Psoas muscle (tissue), 8 donors: ENCODE measurements at places on chromosomes 16 and 17. TPM values are rescaled to one million over a fixed set of nuclear protein-coding genes. Genes with fewer than 3 reads are reported as not detected.

Gene CCL3
- total RNA-seq, result 3.6 TPM

Gene SEPTIN12
- total RNA-seq, result not detected

Gene SARM1
- total RNA-seq, result 2.2 TPM

Gene OTOA
- total RNA-seq, result 0.21 TPM

Gene CKLF
- total RNA-seq, result 6.6 TPM

Gene TNRC6C
- 22.4 TPM for total RNA-seq

Gene NHERF1
- 4.9 TPM for total RNA-seq

Gene SCNN1B
- 0.67 TPM for total RNA-seq

Gene KRTAP4-5
- not detected for total RNA-seq

Gene CCL7
- total RNA-seq, result 0.28 TPM

Gene CCL4
- total RNA-seq, result 0.62 TPM

Gene FNDC8
- not detected for total RNA-seq

Gene MYH8
- 1.8 TPM for total RNA-seq

Gene CMC2
- 88.9 TPM for total RNA-seq

Gene ABCC12
- total RNA-seq, result 0.34 TPM

Gene TMEM220
- 8.4 TPM for total RNA-seq

Gene HIGD1B
- total RNA-seq, result 17.9 TPM

Gene SHCBP1
- total RNA-seq, result 0.28 TPM

Gene KRT12
- total RNA-seq, result not detected

Gene KRTAP29-1
- not detected for total RNA-seq

Gene KRT39
- not detected for total RNA-seq

Gene TMEM219
- total RNA-seq, result 64.5 TPM

Gene ELMO3
- 0.26 TPM for total RNA-seq

Gene TTLL6
- not detected for total RNA-seq
